EH (cell line): ENCODE measurements at places on chromosomes 4 and X.

GRCh38 chr4:164621886-164622521, 131.9 kb upstream of the SMIM31 start:
- no peak for DNase-seq

DNA sequence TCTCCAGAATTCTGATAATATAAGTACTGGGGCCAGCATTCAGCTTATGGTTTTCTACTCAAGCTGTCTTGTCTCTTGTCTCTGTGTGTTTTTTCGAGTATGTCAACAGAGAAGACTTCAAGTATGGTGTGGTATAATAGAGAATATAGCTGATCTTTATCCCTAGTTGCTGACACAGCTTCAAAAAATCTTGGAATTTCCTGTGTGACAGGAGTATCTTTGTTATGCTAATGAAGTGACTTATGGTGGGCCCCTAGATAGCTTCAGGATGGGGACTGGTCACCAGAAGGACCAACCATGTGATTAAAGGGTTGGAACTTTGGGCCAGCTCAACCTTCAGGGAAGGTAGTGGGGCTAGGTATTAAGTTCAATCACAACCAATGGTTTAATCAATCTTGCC, 2.9 kb downstream of the GPRASP3 start:
- DNase-seq, result peak; percentile 35

DNA sequence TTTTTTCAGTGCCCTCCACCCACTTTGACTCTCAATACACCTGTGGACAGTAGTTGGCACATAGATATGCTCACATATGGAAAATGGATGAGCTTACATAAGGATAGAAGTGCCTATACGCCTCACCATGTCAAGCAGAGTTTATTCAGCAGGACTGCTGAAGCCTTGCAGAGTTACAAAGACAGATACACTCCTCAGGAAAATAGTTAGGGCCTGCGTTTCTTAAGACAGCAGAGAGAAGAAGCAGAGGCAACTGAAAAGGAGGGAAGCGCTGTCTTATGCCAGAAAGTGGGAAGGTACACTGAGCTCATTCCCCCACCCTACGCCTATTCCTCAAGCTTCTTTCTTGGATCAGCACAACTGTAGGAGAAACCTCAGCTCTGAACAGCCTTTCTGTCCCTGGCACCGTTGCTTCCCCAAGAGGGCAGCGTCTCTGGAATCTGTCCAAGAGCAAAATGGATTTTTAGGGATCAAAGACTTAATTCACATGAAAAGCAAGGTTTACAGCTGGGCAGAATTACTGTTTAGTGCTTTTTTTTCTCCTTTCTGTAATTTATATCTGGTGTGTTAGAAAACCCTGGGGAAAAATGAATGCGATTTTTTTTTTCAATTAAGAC, 37.3 kb upstream of the MBTPS2 start:
- no peak for DNase-seq

GRCh38 chr4:76067652-76068286, 6.7 kb upstream of the ART3 start:
- peak; percentile 75 for DNase-seq

GRCh38 chr4:82521283-82521682, 40.5 kb downstream of the TMEM150C start:
- DNase-seq, result no peak

- DNase-seq, result peak; percentile 16
Observed at GRCh38 chr4:125091-125771, 930 bp downstream of the ZNF718 start.

- no peak for DNase-seq
Observed at GRCh38 chrX:134435894-134436293, 24.1 kb upstream of the HPRT1 start.

DNA sequence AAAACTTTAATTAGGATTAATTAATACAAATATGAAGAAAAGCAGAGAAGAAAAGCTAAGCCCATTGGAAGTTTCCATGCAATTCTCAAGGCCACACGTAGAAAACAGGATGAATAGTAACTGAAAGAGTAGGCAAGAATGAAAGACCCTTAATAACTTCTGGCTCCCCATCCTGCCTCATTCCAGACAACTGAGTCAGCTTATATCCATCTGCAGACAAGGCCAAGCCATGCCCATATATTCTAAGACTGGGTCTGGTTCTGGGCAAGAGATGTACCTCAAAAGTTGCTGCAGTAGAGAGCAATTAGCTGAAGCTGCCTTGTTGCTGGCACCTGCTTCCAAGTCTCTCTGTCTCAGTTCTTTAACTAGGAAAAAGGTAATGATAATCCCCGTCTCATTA, 244.1 kb downstream of the GPC3 start:
- peak; percentile 36 for DNase-seq

DNA sequence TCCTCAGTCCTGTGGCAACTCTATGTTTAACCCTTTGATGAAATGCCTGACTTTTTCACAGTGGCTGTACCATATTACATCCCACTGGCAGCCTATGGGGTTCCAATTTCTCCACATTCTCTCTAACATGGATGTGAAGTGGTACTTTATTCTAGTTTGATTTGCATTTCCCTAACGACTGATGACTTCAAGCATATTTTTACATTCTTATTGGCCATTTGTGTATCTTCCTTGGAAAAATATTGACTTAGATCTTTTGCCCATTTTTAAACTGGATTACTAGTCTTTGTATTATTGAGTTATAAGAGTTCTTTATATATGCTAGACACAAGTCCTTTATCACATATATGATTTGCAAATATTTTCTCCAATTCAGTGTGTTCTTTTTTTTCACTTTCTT, 2.1 kb upstream of the RAB39B start:
- DNase-seq, result no peak

DNA sequence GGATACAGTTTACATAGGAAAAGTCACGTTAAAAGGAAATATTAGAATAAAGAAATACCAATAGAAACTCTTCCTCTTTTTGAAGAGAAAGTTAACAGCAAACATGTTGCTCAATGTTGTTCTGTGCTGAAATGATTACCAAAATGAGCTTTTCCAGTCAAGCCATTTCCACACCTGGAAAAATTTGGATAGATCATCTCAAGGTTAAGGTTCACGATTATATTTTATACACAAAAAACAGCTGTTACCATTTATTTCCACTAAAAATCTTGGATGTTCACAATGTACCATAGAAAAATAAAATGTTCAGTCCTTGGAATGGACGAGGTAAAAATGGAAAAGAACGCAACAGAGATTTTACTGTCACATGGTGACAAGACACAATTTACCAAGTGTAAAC, 218.7 kb downstream of the SCFD2 start:
- DNase-seq, result no peak

DNA sequence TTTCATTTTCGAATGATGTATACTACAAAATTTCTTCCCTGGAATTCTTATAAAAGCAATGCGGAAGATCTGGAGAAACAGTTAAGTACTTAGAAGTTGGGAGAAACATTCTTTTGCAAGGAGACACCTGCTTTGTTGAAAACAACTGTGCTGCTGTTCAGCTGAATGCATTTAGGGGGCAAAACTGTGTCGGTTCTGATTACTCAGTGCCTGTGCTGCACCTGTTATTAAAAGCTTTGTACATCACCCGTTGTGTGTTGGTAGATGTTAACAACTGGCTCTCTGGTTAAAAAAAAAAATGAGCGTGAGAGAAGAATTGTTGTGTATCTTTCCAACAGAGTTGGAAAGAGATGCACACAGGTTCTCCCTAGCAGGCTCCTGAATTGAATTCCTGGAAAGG, 184.1 kb upstream of the HHIP start:
- DNase-seq, result no peak

DNA sequence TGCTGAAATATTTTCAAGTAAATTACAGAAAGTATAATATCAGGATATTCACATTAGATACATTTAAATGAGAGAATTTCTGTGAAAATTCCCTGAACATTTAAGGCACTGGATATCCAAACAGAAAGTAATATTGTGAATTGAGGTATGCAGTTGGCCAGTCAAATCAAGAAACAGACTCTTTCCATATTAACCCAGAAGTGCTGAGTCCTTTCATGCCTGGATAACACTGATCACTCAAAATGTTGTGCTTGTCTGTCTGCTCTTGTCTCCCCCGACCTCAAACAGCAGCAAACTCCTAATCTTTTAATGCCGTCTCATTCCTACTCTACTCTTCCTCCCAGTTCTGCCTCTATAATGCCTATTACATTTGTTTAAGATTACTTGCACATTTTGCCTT, 51.2 kb downstream of the TBC1D9 start:
- DNase-seq, result no peak

GRCh38 chr4:103011378-103012025, 8.0 kb downstream of the SLC9B1 start:
- peak; percentile 47 for DNase-seq

GRCh38 chr4:80393246-80393969, 57.9 kb downstream of the CFAP299 start:
- DNase-seq, result peak; percentile 77

- DNase-seq, result peak; percentile 49
Observed at GRCh38 chr4:48109413-48110263, 24.4 kb downstream of the TXK start.

DNA sequence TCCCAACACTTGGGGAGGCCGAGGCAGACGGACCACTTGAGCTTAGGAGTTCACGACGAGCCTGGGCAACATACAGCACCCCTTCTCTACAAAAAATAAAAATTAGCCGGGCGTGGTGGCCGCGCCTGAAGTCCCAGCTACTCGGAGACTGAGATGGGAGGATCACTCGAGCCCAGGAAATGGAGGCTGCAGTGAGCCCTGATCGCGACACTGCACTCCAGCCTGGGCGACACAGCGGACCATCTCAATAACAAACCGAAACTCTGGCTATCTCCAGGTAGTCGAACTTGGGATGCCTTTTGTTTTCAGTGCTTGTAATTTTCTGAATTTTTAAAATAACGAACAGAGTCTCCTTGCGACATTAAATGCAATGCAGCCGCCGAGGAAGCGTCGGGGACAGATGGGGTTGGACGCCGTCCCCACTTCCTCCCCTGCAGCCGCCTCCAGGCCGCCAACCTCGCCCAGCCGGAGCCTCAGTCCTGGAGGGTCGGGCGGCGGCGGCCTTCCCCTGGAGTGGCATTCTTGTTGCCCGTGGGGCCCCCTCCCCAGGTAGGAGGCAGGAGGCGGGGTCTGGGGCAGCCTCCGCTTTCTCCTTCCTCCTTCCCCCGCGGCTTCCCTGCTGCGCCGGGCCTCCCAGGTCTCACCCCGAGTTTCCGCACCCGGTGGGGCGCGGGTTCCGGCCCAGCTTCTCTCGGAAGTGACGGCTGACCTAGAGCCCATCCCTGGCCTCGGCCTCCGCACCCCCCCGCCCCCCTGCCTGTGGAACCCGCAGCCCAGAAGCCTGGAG, 14.6 kb downstream of the HMX1 start:
- DNase-seq, result no peak

DNA sequence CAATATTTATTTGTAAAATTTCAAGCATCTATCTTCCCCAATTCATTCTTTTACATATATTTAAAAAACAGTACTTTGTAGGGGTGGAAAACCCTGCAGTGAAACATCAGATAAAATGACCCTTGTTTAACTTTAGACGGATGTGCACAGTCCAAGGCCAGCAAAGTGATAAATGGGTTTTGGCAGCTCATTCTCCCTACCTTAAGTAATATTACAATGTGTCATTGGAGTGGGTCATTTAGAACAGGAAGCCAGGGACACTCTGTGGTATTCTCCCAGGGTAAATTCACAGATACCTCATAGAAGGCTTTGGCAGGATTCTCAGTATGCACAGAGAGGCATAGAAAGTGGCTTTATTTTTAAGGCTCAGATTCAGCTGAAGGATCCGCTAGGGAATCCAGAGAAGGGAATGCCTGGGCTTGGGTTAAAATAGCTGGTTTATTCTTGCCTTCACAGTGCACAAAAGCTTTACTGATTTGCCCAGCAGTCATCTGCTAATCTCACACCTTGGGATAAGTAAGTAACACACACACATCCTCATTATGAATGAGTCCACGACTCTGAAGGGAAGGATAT, 206.7 kb downstream of the RASL11B start:
- DNase-seq, result peak; percentile 44

GRCh38 chr4:111228396-111228795, 605.5 kb upstream of the PITX2 start:
- peak; percentile 80 for DNase-seq

GRCh38 chrX:10884246-10884645, 226.9 kb upstream of the HCCS start:
- DNase-seq, result peak; percentile 34

DNA sequence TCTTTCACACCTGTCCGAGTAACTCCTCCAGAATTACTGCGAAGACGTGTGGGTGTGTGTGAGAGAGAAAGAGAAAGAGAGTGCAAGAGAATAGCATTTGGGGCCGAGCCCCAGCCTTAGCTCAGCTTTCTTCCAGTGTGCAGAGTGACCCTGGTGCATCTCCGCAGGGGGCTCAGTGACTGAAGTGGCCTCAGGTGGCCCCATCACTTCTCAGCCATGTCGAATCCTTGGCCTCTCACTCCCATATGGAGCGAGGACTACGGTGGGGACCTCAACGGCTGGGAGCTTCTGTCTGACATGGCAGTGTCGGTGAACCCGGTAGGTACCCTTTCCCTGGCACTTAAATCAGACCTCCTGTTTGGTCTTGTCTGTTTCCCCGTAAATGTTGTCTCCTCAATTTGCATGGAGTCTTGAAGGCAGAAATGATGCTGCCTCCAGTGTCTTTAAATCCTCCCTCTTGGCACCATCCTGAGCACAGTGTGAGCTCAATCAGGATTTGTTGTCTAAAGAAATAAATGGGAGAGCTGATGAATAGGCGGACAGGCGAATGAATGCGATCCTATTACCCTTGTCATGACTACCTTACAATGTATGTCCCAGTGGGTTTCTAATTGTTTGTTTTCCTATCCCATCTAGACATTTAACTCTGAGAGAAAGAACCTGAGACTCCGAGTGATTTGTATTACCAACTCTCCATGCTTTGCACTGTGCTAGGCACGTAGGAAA, 305.9 kb downstream of the AFF2 start:
- no peak for DNase-seq

- DNase-seq, result peak; percentile 59
Observed at GRCh38 chrX:14528629-14529289, 577 bp upstream of the GLRA2 start.

DNA sequence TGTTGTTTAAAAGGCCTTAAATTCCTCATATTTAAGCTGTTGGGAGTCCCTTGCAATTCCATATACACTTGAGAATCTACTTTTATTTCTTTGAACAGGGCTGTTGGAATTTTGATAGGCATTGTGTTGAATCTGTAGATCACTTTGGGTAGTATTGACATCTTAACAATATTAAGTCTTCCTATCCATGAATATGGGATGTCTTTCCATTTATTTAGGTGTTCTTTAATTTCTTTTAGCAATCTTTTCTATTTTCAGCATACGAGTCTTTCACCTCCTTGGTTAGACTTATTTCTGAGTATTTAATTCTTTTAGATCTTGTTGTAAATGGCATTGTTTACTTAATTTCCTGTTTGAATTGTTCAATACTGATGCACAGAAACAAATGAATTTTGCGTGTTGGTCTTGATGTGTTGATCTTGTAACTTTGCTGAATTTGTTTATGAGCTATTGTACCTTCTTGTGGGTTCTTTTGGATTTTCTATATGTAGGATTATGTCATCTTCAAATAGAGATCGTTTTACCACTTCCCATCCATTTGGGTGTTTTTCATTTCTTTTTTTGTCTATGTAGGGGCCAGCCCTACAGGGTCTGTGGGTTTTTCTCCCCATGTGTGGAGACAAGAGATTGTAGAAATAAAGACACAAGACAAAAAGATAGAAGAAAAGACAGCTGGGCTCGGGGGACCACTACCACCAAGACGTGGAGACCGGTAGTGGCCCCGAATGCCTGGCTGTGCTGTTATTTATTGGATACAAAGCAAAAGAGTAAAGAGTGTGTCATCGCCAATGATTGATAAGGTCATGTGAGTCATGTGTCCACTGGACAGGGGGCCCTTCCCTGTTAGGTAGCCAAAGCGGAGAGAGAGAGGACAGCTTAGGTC, 18.2 kb upstream of the CTBP1 start:
- no peak for DNase-seq
